Activated CD4-positive, alpha-beta T cell treated with anti-CD3 and anti-CD28 coated beads for 48 hours (primary cell): ENCODE measurements at places on chromosomes 7 and 10.

GRCh38 chr7:137443616-137444015 lies 100.1 kb upstream of the PTN start:
- no peak for DNase-seq

DNA sequence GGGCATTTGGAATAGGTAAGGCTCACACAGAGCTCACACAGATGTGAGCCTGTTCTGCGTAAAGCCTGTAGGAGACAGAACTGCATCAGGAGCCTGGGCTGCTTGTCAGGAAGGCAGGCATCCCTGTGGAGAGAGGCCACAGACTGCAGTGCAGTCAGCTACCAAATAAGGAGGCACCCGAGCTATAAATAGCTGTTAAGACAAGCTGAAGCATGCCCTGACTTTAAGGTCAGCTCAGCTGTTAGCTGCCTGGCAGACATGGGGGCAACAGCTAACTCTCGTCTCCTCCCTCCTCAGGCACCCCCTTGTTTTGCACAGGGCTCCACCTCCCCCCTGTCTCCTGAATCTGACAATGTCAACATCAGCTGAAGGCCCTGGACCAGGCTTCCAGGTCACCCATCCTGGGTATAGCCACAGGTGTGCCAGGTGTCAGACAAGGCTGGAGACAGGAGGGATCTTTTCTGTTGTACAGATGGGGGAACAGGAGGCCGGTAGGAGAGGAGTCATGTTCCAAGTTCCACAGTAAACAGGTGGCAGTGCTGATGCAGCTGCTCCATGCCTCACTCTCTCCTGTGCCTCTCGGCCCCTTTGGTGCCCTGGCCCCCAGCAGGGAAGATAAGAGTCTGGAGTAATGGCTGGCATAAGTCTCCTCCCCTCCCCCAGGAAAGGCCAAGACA lies 27.6 kb upstream of the MKRN1 start:
- no peak for DNase-seq

DNA sequence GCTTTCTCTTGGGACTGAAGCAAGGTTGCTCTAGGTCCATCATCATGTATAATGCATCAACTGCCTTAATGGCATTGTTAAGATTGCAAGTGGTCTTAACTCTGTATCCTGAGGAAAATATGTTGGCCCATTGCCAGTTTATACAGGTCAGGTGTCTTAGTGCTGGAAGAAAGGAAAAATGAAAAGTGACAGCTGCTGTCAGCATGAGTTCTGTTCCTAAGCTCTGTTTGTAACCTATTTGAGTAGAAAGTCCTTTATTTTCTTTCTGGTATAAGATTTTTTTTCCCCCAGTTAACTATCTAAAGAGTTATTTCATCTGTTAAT lies 127.2 kb downstream of the SRI start:
- DNase-seq = no peak

DNA sequence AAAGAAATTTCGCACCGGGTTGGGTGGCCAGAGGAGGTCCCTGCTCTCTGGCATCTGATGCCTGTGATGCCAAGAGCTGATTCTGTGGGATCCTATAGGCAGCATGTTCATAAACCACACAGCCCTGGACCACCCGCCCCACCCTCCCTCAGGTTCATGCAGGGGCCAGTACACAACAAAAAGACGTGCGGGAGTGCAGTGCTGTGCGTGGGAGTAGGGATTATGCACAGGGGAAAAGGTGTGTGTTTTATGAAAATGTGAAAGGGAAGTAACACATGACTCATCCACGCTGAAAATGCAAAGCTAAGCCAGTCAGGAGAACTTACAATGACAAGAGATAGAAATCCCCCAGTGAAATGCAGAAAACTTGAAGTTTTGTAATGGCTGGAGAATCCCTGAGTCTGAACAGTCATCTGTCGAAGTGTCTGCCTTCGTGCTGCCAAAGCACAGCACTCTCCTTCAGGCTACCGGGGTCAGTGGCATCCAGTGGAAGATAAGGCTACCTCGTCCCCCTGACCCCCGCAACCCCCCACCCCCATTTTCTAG lies 1.1 kb downstream of the KIAA1217 start:
- DNase-seq = peak; percentile 70

GRCh38 chr10:77045085-77045484 lies 592.5 kb downstream of the KCNMA1 start:
- no peak for DNase-seq

DNA sequence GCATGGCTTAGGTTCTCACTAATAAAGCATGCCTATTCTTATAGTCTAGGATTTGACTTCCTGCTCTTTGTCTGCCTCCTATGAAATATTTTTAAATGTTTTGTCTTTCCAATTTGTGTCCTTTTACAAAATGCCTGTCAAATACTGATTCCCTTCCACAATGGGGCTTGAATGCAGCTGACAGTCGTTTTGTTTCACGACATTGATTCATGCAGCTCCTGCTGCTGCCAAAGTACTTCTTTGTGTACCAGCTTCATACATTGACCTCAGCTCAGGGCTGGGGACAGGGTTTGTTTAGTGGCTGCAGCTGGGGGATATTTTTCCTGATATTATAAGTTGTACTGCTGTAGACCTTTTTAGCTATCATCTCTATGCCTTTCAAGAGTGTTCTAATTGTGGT lies 371.9 kb upstream of the CHRM2 start:
- DNase-seq = no peak
